ENCODE measurements at places on chromosomes 16 and 17.

DNA sequence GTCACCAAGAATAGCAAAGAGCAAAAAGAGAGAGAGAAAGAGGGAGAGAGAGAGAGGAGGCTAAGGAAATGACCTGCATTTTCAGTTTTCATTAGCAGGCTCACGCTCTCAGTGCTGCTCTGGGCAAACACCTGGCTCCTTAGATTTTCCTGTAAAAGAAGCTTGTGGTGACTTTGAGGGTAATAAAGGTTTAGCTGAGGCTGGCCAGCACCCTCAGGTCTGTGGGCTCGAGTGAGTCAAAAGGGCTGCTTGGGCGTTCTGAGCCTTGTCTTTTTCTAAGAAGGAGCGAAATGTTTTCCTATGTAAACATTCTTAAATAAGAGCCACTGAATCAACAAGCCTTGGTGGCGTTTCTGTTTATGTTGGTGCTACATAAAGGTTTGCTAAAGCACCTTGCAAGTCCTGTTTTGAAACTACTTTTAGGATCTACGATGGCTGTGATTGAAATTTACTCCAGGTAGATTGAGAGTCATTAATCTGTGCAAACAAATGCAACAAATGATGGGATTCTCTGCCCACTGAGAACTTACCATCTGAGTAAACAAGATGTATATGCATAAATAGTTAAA lies 38.8 kb downstream of the SHISA6 start:
- DNase-seq, result no peak

DNA sequence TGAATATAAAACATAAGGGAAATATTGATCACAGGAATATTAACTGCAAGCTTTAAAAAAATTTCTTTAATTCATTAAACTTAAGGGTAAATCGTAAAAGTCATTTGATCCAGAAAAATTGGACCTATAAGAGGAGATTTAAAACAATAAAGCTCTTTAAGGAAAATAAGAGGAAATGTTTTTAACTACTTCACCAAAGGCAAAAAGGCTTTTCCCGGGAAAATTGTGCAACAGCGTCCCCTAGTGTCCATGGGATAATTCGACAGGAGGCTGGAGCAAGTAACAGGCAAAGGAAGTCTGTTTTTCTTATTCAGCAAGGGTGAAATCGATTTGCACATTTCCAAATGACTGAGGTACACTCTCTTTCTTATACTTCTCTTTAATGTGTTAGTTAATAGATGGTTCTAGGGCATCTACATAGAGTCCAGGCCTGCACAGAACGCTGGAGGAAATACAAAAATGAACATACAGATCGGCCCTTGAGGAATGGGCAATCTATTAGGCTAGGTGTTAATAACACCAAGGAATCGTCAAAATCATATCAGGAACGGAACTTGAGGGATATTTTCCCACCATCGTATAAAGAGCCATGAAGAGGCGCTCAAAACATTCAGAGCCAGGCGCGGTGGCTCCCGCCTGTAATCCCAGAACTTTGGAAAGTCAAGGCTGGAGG lies 61.4 kb downstream of the ZNF18 start:
- DNase-seq, result peak; percentile 16

DNA sequence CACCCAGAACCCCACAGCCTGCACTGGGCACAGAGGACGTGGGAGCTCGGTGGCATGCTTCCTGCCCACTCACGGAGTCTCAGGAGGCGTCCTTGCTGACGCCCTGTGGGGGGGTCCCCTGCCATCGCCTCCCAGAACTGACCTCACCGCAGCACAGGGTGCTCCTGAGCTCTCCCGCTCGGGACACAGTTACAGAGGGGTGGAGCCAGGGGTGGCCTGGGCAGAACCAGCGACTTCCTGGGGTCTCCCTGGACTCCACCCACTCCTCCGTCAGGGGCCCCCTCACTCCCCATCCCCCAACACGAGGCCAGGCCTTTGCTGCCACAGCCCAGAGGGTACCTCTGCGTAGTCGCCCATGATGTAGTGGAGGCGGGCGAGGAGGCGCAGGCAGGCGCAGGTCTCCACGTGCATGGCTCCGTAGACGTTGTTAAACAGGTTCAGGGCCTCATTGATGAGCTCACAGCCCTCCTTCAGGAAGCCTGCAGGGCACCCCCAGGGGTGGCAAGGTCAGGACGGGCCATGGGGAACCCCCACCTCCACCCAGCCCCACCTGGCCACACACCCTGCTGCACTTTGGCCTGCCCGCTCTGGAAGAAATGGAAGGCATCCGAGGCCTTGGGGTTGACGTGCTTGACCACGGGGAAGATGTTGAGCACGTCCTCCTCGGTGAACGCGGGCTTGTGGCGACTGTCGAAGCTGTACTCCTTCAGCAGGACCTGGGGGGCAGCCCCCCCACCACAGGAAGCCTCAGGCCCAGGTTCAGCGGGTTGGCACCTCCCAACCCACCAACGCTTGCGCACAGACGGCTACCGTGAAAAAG lies 17.8 kb downstream of the CLUH start:
- DNase-seq, result no peak

GRCh38 chr16:30982548-30983288 lies 2.3 kb upstream of the HSD3B7 start:
- no peak for DNase-seq

- no peak for DNase-seq
These were observed 4.7 kb downstream of the TMEM106A start for GRCh38 chr17:43216369-43216761.
